Stimulated activated CD4-positive, alpha-beta T cell treated with anti-CD3 and anti-CD28 coated beads, TNF-alpha, amount 100 ng/mL, for 1 hour (primary cell): ENCODE measurements at places on chromosomes 7 and 10.

- DNase-seq = no peak
These were observed 332.2 kb downstream of the EXOC4 start for GRCh38 chr7:133584956-133585668.

DNA sequence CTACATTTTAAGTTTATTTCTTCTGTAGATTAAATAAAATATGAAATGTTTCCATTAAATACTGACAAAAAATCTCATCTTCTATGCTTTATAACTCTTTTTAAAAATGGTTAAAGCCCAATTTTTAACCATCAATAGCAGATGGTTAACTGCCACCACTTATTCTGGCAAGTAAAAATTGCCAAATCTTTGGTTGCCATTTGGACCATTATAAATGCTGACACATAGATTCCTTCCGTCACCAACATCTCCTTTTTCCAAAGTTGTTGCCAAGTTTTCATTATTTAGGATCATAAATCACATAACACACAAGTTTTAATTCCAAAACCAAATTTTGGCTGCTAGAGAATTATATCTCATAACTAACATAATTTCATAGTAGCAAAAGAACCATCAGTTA is 1614.3 kb downstream of the REEP3 start:
- DNase-seq = no peak

DNA sequence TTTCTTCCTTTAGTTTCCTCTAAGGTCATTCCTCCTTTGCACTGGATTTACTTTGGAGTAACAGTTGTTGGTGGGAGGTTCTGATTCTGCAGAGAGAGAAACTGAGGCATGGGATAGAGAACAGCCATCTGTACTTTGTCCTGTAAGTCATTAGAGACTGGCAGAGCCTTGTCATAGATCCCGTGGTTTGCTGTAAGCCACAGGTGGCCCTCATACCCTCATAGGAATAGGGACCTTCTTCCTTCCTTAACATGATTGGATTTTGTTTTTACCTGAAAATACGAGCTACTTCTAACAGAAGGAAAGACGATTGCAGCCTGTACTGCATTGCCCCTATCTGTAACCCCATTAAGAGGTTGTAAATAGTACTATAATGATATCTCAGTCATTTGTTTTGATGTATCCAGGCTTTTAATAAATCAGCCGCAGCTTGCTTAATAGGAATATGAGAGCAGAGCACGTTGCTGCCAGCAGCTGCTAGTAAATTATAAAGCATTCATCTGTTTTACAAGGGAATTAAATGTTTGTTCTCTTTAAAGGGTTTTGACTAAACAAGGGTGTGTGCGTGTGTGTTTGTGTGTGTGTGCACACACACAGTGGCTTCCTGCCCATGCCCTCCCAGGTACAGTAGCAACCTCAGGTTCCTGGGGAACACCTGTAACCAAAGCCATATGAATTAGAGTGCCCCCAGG is 249.8 kb downstream of the AUTS2 start:
- no peak for DNase-seq

GRCh38 chr7:81234896-81235295 is 316.0 kb upstream of the SEMA3C start:
- DNase-seq = no peak

GRCh38 chr10:75462865-75463264 is 31.4 kb downstream of the LRMDA start:
- DNase-seq = no peak

DNA sequence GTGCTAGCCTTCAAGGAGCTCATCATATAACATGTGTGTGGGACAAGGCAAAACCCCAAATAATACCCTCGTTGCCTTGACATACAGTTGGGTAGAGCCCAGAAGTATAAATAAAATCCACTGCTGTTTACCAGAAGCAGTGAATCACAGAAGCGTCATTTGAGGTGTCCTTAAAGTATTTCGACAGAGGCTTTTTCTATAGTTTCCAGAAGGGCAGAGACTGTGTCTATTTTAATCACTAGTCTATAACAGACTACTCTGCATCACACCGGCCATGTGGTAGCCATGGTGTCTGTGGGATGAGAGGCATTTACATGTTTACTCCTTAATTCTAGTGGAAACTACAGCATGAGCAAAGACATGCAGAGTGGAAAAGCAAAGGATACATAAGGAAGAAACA is 131.3 kb downstream of the CTTNBP2 start:
- DNase-seq = no peak

DNA sequence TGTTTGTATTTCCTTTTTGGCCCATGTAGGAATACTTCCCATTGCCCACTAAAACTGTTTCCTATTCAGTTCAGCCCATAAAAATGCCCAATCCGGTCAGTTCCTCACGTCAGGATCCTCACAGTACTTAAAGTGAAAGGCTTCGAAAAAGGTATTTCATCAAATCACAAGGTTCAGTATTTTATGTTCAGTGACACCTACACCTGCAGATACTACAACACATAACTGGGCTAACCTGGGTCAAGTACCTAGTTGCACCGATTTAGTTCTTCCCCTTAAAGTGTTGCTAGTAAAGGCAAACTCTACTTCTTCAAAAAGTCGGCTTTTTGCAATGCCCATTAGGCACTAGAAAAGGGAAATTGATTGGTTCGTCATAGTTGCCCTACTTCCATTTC is 1.1 kb downstream of the SNX13 start:
- DNase-seq = no peak

GRCh38 chr10:96720422-96721206 is at the start of gene PIK3AP1:
TSS of gene PIK3AP1 (minus strand) at chr10:96720514. CDS start at chr10:96720394, 120 bp downstream.
- peak; percentile 16 for DNase-seq

- DNase-seq = no peak
These were observed 23.6 kb upstream of the PPIA start for GRCh38 chr7:44772867-44773266.

DNA sequence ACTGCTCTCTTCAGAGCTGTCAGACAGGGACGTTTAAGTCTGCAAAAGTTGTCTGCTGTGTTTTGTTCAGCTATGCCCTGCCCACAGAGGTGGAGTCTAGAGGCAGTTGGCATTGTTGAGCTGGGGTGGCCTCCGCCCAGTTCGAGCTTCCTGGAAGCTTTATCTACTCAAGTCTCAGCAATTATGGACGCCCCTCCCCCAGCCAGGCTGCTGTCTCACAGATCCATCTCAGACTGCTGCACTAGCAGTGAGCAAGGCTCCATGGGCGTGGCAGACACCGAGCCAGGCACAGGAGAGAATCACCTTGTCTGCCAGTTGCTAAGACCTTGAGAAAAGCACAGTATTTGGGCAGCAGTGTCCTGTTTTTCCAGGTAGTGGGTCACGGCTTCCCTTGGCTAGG is 98.1 kb downstream of the SDHAF3 start:
- DNase-seq = no peak

- DNase-seq = no peak
These were observed 1605.4 kb upstream of the LRRTM3 start for GRCh38 chr10:65320236-65321026.

DNA sequence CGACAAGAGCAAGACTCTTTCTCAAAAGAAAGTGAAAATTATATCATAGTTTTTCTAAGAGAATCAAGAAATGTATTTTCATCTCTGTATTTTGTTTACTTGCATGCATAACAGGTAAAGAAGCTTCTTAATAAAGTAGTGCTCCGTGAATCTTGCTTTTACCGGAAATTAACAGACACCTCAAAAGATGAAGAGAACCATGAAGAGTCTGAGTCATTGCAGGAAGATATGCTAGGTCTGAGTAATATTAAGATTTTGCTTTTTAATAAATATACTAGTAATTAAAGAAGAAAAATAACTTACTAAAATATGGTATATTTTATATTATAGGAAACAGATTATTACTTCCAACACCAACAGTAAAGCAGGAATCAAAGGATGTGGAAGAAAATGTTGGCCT is 39.5 kb upstream of the STOX1 start:
- DNase-seq = no peak

- DNase-seq = no peak
These were observed 2.1 kb upstream of the HOXA1 start for GRCh38 chr7:27097686-27098577.

DNA sequence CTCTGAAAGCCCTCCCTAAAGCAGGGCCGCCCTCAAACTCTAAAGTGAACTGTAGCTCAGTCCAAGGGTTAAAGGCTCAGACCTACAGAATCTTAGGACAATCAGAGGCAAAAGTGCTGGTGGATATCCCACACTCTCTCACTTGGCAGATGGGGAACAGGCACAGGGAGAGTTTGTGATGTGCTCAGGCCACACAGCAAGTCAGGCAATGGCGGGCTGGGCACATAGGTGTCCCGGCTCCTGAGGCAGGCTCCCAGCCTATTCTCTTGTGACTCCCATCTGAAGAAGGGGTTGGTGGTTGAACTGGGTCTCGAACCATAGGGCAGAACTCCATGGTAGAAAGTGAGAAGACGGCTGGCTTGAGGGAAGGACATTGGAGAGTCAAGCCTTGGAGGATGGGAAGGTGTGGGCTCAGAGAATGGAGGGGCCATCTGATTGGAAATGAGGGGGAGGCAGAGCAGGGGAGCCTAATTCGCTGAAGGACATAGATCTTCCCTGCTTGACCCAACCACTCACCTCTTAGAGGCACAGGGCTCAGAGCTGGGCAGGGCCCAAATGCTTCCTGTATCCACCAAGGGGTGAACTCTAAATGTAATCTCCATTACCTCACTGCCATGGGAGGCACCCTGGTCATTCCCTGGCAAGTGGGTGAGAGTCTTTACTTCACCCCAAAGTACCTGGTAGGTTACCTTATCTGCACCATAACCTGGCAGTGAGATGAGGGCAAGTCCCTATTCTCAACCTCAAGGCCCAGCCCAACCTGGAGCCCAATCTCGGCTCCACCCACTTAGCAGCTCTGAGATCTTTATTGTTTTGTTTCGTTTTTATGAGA is 4.9 kb upstream of the ZMIZ1 start:
- DNase-seq = no peak

DNA sequence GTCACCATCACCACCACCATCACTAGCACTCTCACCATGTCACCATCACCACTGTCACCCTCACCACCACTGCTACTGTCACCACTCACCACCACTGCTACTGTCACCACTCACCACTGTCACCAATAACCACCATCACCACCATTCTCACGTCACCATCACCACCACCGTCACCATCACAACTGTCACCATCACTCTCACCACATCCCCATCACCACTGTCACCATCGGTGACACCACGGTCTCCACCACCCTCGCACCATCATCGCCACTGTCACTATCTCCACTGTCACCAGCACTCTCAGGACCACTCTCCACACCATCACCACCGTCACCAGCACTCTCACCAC is 130.4 kb downstream of the MAD1L1 start:
- DNase-seq = no peak

DNA sequence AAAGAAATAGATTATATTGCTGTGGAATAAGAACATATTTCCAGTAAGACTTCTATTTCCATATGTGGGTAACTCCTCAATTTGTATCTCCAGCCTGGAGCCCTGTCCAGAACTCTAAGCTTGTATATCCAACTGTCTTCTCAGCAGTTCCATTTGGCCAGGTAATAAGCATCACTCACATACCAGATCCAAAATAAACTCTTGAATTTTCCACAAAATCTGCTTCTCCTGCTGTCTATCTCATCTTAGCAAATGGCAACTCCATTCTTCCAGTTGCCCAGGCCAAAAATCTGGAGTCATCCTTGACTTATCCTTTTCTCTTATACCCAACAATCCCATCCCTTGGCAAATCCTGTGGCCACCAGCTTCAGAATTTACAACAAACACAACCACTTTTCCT is 325.8 kb downstream of the CAMK1D start:
- no peak for DNase-seq

- DNase-seq = no peak
These were observed 228.9 kb downstream of the AGMO start for GRCh38 chr7:15332956-15333355.

- peak; percentile 4 for DNase-seq
These were observed 135.8 kb downstream of the CNNM2 start for GRCh38 chr10:103053659-103054581.

DNA sequence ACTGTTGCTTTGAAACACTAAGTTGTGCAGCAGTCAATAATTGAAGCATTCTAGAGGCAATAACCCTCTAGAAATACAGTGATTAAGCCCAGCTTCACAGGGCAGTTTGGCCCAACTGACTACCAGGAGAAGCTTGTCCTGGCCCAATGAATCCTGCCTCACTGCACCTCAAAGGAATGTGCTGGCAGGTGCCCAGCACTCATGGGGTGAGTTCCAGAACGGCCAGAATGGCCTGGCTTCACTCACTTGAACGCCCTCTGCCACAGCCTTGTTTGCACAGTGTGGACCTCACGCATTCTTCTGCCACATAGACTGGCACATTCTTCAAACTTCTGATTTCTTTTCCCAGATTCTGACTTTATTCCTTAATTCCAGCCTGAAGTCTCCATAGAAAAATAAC is 6.6 kb upstream of the ITIH2 start:
- DNase-seq = no peak

- DNase-seq = no peak
These were observed 54.4 kb upstream of the TMEM72 start for GRCh38 chr10:44856696-44857095.

GRCh38 chr7:55112056-55112455 is 93.2 kb downstream of the EGFR start:
- no peak for DNase-seq

DNA sequence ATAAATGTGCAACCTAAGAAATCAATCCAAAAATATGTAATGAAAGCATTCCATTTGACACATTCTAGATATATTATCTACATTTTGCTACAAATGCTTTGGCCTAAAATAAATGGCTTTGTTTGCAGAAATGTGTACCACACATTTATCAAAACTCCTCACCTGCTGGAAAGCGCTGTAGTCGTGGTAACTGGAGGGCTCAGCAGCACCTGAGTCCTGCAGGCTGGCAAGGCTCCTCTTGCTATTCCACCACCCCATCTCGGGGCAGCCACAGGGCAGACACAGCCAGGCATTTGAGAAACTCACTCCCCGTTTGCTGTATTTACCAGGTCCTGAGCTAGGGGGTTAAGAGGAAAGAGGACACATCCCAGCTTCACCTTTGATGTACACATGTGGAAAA is 68.1 kb upstream of the TOMM7 start:
- DNase-seq = no peak

GRCh38 chr7:47307311-47307710 is 274.6 kb downstream of the TNS3 start:
- no peak for DNase-seq

- no peak for DNase-seq
These were observed 90.1 kb upstream of the NPSR1 start for GRCh38 chr7:34567906-34568305.

DNA sequence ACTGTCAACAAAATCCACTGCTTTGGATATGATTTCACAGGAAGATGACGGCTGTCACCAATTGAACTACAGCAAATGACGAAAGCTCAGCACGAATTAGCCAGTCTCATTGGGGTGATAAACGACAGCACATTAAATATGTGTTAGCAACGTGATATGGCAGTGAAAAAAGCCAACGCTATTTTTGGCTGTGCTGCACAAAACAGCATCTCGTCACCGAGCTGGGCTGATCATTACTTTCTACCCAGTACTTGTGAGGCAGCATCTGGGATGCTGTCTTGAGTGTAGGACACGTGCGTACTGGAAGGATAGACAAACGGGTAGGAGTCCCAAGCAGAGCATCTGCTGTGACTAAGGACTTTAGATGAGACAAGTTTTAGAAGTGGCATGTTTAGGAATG is 138.3 kb downstream of the EXOC4 start:
- DNase-seq = no peak
